Common myeloid progenitor, CD34-positive (primary cell): ENCODE measurements at places on chromosomes 1 and 21.
A peak's percentile ranks its signal among the peaks of the same experiment; 100 is the strongest.

DNA sequence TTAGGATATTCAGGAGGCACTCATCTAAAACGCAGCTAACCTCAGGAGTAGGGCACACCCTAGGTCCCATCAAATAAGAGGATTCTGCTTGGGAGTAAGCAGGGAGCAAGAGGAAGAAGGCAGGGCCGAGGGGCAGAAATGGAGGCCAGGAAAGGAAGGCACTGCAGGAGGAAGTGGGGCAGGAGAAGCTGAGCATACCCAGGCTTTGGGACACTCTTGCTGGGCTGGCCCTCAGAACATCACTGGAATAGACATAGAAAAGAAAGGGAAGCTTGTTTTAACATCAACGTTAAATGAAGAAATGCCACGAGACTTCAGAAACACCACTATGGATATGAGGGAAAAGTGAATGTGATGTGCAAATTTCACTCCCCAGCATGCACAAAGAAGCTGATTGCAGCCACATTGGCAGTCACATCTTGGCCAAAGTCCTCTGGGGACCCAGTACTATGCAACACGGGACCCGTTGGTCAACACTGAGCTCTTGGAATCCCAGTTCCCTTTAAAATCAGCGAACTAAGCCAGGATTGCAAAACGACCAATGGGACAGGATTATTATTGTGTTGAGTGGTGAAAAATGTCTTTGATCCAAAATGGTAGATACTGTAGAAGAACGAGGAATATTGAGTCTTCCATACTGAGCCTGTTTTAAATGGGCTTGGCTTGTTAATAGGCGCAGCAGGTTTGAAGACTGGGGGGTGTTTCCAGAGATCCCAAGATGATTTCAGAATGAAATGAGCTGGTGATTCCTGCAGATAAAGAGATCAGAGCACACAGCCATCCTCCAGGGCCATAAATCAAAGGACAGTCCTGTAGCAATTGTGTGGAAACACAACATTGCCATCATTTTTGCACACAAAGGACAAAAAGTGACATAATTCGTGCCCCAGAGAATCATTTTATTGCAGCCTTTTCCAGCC, 152.4 kb downstream of the TOMM20 start:
- peak overlapping the region; percentile 74 for H3K27ac ChIP-seq
- H3K4me3 ChIP-seq, result peak overlapping the region; percentile 4
- H3K4me1 ChIP-seq, result peaks cover 97% of the 10 kb centered on the region
- no peaks in the 10 kb centered on the region for H3K27me3 ChIP-seq
- H3K36me3 ChIP-seq, result no peaks in the 10 kb centered on the region
- no peak for DNase-seq

- H3K4me3 ChIP-seq, result no peak overlapping the region
- no peak overlapping the region for H3K27ac ChIP-seq
These were observed 10.8 kb downstream of the MINDY1 start for GRCh38 chr1:150995896-150996295.

GRCh38 chr1:156281281-156281680, 1.3 kb downstream of the SMG5 start:
- H3K4me3 ChIP-seq, result peak overlapping the region; percentile 88
- no peaks in the 10 kb centered on the region for H3K27me3 ChIP-seq
- DNase-seq, result peak; percentile 63
- peaks cover 22% of the 10 kb centered on the region for H3K4me1 ChIP-seq
- H3K27ac ChIP-seq, result no peak overlapping the region

- no peak for DNase-seq
- no peak overlapping the region for H3K4me3 ChIP-seq
- H3K27ac ChIP-seq, result no peak overlapping the region
- H3K36me3 ChIP-seq, result no peaks in the 10 kb centered on the region
- H3K4me1 ChIP-seq, result no peaks in the 10 kb centered on the region
- no peaks in the 10 kb centered on the region for H3K27me3 ChIP-seq
These were observed 47.2 kb downstream of the ATP6V1G3 start for GRCh38 chr1:198493329-198493728.

- H3K27me3 ChIP-seq, result peaks cover 14% of the 10 kb centered on the region
- no peak overlapping the region for H3K4me3 ChIP-seq
- no peak overlapping the region for H3K27ac ChIP-seq
- H3K4me1 ChIP-seq, result no peaks in the 10 kb centered on the region
- DNase-seq, result no peak
These were observed 8.8 kb upstream of the NT5C1A start for GRCh38 chr1:39680751-39681150.

GRCh38 chr1:155136748-155137147, 1.1 kb downstream of the SLC50A1 start:
- H3K36me3 ChIP-seq, result peaks cover 25% of the 10 kb centered on the region
- DNase-seq, result no peak
- no peaks in the 10 kb centered on the region for H3K27me3 ChIP-seq
- H3K4me3 ChIP-seq, result peak overlapping the region; percentile 86

DNA sequence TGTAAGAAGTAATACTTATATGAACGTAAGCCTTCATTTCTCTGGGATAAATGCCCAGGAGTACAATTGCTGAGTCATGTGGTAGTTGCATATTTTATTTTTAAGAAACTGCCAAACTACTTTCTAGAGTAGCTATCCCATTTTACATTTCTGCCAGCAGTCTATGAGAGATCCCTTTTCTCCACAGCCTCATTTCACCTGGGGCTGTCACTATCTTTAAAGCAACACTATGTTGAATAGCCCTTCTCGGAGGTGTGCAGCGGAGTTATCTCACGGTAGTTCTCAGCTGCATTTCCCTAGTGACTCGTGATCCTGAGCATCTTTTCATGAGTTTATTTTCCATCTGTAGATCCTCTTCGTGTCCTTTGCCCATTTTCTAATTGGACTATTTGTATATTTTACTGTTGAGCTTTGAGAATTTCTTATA, 93.4 kb downstream of the ADARB1 start:
- H3K27ac ChIP-seq, result no peak overlapping the region
- H3K27me3 ChIP-seq, result no peaks in the 10 kb centered on the region
- peaks cover 4% of the 10 kb centered on the region for H3K36me3 ChIP-seq
- H3K4me3 ChIP-seq, result no peak overlapping the region

GRCh38 chr1:228050571-228051231, 31.8 kb upstream of the ARF1 start:
- no peak for DNase-seq
- no peak overlapping the region for H3K4me3 ChIP-seq
- no peaks in the 10 kb centered on the region for H3K4me1 ChIP-seq
- peaks cover 14% of the 10 kb centered on the region for H3K27me3 ChIP-seq
- H3K27ac ChIP-seq, result no peak overlapping the region
- H3K36me3 ChIP-seq, result no peaks in the 10 kb centered on the region

DNA sequence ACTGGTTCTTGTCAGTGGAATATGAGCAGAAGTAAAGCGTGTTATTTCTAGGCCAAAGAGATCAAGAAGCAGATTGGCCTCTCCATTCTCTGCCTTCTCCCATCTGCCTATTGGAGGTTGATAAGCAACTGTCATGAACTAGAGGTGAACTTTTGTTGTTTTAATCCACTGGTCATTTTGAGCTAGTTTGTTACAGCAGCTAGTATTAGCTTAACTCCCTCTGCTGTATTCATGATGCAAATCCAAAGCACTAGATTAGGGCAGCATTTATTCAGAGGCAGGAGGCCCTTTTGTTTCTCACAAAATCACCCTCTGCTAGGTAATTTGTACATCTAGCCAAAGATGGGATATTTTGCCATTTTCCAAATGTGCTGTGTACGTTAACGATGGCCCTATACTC, 97.3 kb upstream of the DPT start:
- no peak overlapping the region for H3K4me3 ChIP-seq
- no peak for DNase-seq
- H3K4me1 ChIP-seq, result no peaks in the 10 kb centered on the region
- H3K36me3 ChIP-seq, result no peaks in the 10 kb centered on the region
- H3K27me3 ChIP-seq, result no peaks in the 10 kb centered on the region

GRCh38 chr1:214466403-214467077, 84.9 kb downstream of the PTPN14 start:
- H3K4me3 ChIP-seq, result no peak overlapping the region
- no peaks in the 10 kb centered on the region for H3K36me3 ChIP-seq
- no peaks in the 10 kb centered on the region for H3K27me3 ChIP-seq
- no peaks in the 10 kb centered on the region for H3K4me1 ChIP-seq
- H3K27ac ChIP-seq, result no peak overlapping the region
- no peak for DNase-seq

GRCh38 chr1:87155170-87155569, 173.5 kb upstream of the LMO4 start:
- no peaks in the 10 kb centered on the region for H3K36me3 ChIP-seq
- no peak overlapping the region for H3K27ac ChIP-seq
- no peak overlapping the region for H3K4me3 ChIP-seq
- peaks cover 6% of the 10 kb centered on the region for H3K4me1 ChIP-seq

- H3K27ac ChIP-seq, result no peak overlapping the region
- no peaks in the 10 kb centered on the region for H3K27me3 ChIP-seq
- peaks cover 12% of the 10 kb centered on the region for H3K36me3 ChIP-seq
- peaks cover 6% of the 10 kb centered on the region for H3K4me1 ChIP-seq
These were observed 220.1 kb downstream of the SDCCAG8 start for GRCh38 chr1:243475966-243476365.

DNA sequence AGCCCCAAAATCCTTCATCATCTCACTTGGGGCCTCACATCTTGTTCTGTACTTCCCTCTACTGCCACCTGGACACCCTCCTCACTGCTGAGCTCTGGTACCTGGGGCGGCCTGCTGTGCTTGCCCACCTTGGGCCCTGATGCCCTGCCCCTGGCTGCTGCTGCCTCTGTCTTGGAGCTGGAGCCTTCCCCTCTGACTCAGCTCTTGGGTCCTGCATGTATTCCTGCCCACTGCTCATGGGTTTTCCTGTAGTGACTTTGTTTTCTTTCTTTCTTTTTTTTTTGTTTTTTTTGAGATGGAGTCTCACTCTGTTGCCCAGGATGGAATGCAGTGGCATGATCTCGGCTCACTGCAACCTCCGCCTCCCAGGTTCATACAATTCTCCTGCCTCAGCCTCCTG, 37.5 kb downstream of the TRAPPC10 start:
- no peaks in the 10 kb centered on the region for H3K27me3 ChIP-seq
- DNase-seq, result no peak
- peaks cover 7% of the 10 kb centered on the region for H3K4me1 ChIP-seq
- peaks cover 44% of the 10 kb centered on the region for H3K36me3 ChIP-seq

DNA sequence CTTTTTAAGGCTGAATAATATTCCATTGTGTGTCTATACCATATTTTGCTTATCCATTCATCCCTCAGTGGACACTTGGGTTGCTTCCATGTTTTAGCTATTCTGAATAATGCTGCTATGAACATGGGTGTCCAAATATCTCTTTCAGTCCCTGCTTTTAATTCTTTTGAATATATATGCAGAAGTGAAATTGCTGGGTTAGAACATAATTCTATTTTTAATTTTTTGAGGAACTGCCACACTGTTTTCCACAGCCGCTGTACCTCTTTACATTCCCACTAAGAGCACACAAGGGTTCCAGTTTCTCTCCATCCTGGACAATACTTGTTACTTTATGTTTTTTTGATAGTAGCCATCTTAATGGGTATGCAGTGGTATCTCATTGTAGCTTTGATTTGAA, 65.6 kb downstream of the RIMS3 start:
- H3K36me3 ChIP-seq, result no peaks in the 10 kb centered on the region
- H3K27me3 ChIP-seq, result no peaks in the 10 kb centered on the region
- no peaks in the 10 kb centered on the region for H3K4me1 ChIP-seq
- no peak overlapping the region for H3K4me3 ChIP-seq
- DNase-seq, result no peak

GRCh38 chr1:117138561-117138960, 17.0 kb upstream of the TRIM45 start:
- no peak for DNase-seq
- no peaks in the 10 kb centered on the region for H3K27me3 ChIP-seq
- H3K4me3 ChIP-seq, result no peak overlapping the region
- no peaks in the 10 kb centered on the region for H3K36me3 ChIP-seq
- no peak overlapping the region for H3K27ac ChIP-seq

- H3K4me3 ChIP-seq, result no peak overlapping the region
- no peak overlapping the region for H3K27ac ChIP-seq
- no peaks in the 10 kb centered on the region for H3K27me3 ChIP-seq
- no peaks in the 10 kb centered on the region for H3K36me3 ChIP-seq
- H3K4me1 ChIP-seq, result no peaks in the 10 kb centered on the region
These were observed 41.1 kb upstream of the CTPS1 start for GRCh38 chr1:40938393-40938792.

GRCh38 chr1:155294520-155295182, 6.6 kb downstream of the PKLR start:
- H3K27ac ChIP-seq, result no peak overlapping the region
- no peaks in the 10 kb centered on the region for H3K36me3 ChIP-seq
- H3K4me1 ChIP-seq, result no peaks in the 10 kb centered on the region

DNA sequence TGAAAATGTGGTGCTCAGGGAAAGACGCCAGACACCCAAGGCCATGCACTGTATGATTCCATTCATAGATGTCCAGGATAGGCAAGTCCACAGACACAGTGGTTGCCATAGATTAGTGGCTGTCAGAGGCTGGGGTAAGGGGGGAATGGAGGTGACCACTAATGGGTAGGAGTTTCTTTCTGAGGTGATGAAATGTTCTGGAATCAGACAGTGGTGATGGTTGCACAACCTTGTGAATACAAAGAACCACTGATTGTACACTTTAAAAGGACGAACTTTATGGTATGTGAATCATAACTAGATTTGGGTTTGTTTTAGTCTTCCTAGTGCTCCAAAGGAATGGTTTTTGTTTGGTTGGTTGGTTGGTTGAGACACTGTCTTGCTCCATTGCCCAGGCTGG, 51.7 kb downstream of the PRAMEF20 start:
- H3K27ac ChIP-seq, result no peak overlapping the region
- H3K27me3 ChIP-seq, result peaks cover 4% of the 10 kb centered on the region
- no peak overlapping the region for H3K4me3 ChIP-seq
- no peak for DNase-seq

DNA sequence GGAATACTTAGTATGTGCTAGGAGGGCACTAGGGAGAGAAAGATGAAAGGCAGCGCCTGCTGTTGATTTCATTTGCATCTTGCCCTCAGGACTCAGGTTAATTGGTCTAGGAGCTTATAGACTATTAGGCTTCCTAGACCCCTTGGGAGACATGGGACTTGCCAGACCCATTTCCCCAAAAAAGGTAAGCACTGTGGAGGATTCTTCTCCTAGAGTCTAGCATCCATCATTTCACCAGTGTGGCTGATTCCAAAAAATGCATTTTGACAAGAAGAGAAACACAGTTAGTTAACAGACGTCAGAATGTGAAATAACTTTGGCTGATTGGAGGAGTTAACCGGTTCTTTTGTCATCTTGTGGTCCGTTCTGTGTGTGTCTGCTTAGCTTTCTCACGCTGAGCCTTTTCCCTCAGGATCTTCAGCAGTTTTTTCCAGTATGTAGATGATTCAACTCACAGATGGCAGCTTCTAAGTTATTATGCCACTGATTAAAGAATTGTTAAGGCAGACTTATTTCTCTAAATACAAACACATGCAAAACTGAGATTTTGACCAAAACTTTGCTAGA, 108.8 kb downstream of the KIF26B start:
- no peaks in the 10 kb centered on the region for H3K27me3 ChIP-seq
- H3K36me3 ChIP-seq, result no peaks in the 10 kb centered on the region
- peaks cover 6% of the 10 kb centered on the region for H3K4me1 ChIP-seq
- H3K27ac ChIP-seq, result no peak overlapping the region
